ENCODE measurements at places on chromosomes 13 and 19.

DNA sequence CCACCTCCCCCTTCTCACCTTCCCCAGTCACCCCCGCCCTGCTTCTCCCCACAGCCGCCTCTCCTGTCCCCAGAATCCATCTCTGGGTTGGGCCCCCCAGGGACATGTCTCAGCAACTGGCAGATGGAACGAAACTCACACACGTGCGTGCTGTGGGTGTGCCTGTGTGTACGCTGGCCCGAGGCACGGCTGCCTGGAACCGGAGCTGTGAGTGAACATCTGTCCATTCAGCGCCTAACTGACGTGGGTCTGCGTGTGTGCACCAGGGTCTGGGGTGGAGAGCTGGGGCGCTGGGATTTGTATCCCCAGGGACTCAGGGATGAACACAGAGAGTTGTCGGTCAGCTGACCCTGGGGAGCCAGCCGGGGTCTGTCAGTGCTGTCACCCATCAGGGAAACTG, 752 bp upstream of the HAS1 start:
- H3K36me3 ChIP-seq: no peaks in the 10 kb centered on the region
- no peak overlapping the region for H3K4me3 ChIP-seq
- peaks cover 1% of the 10 kb centered on the region for H3K4me1 ChIP-seq
- no peak overlapping the region for H3K27ac ChIP-seq

GRCh38 chr19:48632692-48633147, 4.5 kb downstream of the DBP start:
- no peaks in the 10 kb centered on the region for H3K27me3 ChIP-seq
- H3K36me3 ChIP-seq: peaks cover 10% of the 10 kb centered on the region
- no peak overlapping the region for H3K4me3 ChIP-seq
- peak overlapping the region; percentile 94 for H3K27ac ChIP-seq
- no peak for DNase-seq

DNA sequence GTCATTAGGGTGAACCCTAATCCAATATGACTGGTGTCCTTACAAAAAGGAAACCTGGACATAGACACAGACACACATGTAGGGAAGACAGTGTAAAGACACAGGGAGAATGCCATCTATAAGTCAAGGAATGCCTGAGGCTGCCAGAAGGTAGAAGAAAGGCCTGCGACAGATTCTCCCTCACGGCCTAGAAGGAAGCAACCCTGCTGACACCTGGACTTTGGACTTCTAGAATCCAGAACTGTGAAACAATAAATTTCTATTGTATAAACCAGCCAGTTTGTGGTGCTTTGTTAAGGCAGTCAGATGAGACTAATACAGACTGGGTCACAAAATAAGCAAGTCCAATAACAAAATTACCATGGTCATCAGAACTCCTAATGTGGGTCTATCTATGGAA, 120.4 kb downstream of the ENOX1 start:
- no peak overlapping the region for H3K4me3 ChIP-seq
- H3K36me3 ChIP-seq: no peaks in the 10 kb centered on the region
- no peaks in the 10 kb centered on the region for H3K27me3 ChIP-seq
- H3K27ac ChIP-seq: no peak overlapping the region
- H3K4me1 ChIP-seq: no peaks in the 10 kb centered on the region

DNA sequence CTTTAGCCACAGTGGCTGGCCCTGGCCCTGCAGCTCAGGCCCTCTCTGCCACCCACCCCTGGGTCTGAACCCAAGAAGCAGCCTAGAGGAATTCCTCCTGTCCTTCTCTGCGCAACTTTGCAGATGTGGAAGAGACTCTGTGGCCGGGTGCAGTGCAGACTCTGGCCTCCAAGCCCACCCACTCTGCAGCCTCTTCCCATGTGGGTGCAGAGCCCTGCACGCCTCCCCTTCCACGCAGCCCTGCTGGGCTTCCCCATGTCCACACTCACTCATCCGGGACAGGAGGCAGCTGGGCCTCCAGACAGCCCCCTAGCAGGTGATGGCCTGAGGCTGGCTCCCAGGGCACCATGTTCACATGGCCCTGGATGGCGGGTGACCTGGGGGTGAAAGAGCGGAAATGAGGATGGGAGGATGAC, 2.5 kb downstream of the TEX29 start:
- no peak overlapping the region for H3K4me3 ChIP-seq
- no peaks in the 10 kb centered on the region for H3K27me3 ChIP-seq
- DNase-seq: no peak
- no peak overlapping the region for H3K27ac ChIP-seq
- no peaks in the 10 kb centered on the region for H3K4me1 ChIP-seq
- no peaks in the 10 kb centered on the region for H3K36me3 ChIP-seq

- H3K27me3 ChIP-seq: no peaks in the 10 kb centered on the region
- no peaks in the 10 kb centered on the region for H3K36me3 ChIP-seq
- no peak overlapping the region for H3K4me3 ChIP-seq
- DNase-seq: no peak
Observed at GRCh38 chr19:485077-485476, 11.2 kb upstream of the MADCAM1 start.

DNA sequence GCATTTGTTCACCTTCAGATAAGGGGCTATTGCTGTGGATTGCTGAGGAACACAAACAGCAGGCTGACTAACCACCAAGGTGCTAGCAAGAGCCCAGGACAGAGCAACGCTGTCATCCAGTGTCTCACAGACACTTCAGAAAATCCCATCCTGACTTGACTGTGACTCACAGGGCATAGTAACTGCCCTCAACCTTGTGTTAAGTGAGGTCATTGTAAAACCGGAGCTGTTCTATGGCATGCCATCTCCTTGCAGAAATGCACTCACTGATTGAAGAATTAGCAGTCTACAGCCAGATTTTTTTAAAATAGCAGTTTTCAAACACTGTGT, 51.1 kb downstream of the TNFRSF19 start:
- no peaks in the 10 kb centered on the region for H3K36me3 ChIP-seq
- H3K4me1 ChIP-seq: no peaks in the 10 kb centered on the region

DNA sequence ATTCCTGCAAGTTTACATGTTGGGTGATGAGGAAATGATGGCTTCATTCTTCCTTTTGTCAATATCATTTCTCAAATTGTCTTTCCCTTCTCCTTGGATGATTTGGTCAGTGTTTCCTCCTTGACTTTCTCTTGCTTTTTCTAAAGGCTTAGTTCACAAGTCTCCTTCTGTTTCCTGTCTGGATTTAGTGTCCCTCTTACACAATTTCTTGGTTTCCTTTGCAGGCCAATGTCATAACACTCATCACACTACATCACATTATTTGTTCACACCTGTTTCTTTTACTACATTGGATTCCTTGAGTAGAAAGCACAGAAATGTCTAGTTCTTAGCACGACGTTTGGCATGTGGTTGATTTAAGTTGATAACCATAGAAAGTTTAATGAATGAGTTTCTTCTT, 490.7 kb downstream of the TDRD3 start:
- no peaks in the 10 kb centered on the region for H3K36me3 ChIP-seq
- no peaks in the 10 kb centered on the region for H3K4me1 ChIP-seq
- no peak for DNase-seq
- H3K27me3 ChIP-seq: no peaks in the 10 kb centered on the region
- H3K4me3 ChIP-seq: no peak overlapping the region
- no peak overlapping the region for H3K27ac ChIP-seq

- H3K27me3 ChIP-seq: no peaks in the 10 kb centered on the region
- H3K36me3 ChIP-seq: peaks cover 26% of the 10 kb centered on the region
- no peak overlapping the region for H3K27ac ChIP-seq
- peaks cover 2% of the 10 kb centered on the region for H3K4me1 ChIP-seq
- no peak overlapping the region for H3K4me3 ChIP-seq
Observed at GRCh38 chr19:2325281-2326046, 2.9 kb downstream of the LSM7 start.

GRCh38 chr13:21938168-21938567, 267.3 kb downstream of the FGF9 start:
- no peaks in the 10 kb centered on the region for H3K27me3 ChIP-seq
- no peaks in the 10 kb centered on the region for H3K36me3 ChIP-seq
- H3K4me3 ChIP-seq: no peak overlapping the region
- H3K27ac ChIP-seq: no peak overlapping the region
- no peak for DNase-seq
- no peaks in the 10 kb centered on the region for H3K4me1 ChIP-seq
